Kidney (tissue), 22 donors: ENCODE measurements at places on chromosomes 12 and 14. TPM values are rescaled to one million over a fixed set of nuclear protein-coding genes. Genes with fewer than 3 reads are reported as not detected.

The ZBTB39 gene
- 1.4 TPM for polyA plus RNA-seq

The GZMB gene
- 0.86 TPM for polyA plus RNA-seq

The ENDOU gene
- 0.28 TPM for polyA plus RNA-seq

The SLC2A3 gene
- polyA plus RNA-seq = 12.1 TPM

The SLC25A21 gene
- 1.3 TPM for polyA plus RNA-seq

The PRKAG1 gene
- 58.4 TPM for polyA plus RNA-seq

The RNASE7 gene
- not detected for polyA plus RNA-seq

The CLEC4C gene
- polyA plus RNA-seq = not detected

- DNase-seq = no peak
These were observed 25.6 kb downstream of the ATXN2 start for GRCh38 chr12:111573476-111573875.

- no peak for DNase-seq
These were observed 281.1 kb upstream of the RTL1 start for GRCh38 chr14:101184572-101184971.

GRCh38 chr12:20047901-20048300 lies 320.4 kb upstream of the PDE3A start:
- DNase-seq = no peak

GRCh38 chr14:75426332-75427125 lies 1.3 kb upstream of the JDP2 start:
- peak; percentile 60 for DNase-seq

DNA sequence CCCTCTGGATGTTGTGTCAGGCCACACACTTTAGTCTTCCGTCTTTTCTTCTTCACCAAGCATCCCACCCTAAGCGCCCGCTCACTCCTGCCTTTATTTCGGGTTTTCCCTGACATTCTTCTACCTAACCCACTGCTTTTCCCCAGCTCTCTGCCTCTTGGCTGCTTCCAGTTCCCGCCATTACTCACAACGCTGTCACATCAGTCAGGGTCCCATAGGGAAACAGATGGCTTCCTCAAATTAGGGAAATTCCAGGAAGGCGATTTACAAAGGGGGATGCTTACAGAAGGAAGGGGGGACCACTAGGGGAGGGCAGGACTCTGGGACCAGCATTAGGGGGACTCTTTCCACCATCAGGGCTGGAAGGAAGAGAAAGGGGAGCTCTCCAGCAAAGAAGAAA lies 9.2 kb upstream of the PPP1R13B start:
- DNase-seq = no peak

GRCh38 chr12:80707126-80707829 lies at the start of gene MYF6:
Gene MYF6, plus strand, starts transcription at chr12:80707634. Its CDS starts 86 bp downstream, at chr12:80707720.
- DNase-seq = no peak

DNA sequence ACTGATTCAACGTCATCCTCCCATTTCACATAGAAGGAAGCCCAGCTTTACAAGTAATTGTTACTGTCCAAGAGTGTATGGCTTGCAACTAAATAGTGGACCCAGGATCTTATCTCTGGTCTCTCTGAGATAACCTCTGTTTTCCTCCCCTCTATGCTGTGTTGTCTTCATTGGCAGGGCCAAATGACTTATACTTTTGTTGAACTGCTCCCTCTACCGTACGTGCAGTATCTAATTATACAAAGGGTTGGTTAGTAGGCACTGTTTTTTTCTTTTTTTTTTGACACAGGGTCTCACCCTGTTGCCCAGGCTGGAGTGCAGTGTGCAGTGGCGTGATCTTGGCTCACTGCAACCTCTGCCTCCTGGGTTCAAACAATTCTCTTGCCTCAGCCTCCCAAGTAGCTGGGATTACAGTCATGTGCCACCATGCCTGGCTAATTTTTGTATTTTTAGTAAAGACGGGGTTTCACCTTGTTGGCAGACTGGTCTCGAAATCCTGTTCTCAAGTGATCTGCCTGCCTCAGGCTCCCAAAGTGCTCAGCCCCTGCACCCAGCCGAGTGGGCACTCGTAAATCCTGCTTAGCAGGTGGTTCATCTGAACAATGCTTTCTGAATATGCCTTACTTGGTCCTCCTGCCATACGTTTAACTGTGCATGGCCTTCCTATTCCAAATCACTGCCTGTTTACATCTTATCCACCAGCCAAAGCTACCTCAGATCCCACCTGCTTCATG lies 162.1 kb downstream of the ADCK1 start:
- DNase-seq = no peak

DNA sequence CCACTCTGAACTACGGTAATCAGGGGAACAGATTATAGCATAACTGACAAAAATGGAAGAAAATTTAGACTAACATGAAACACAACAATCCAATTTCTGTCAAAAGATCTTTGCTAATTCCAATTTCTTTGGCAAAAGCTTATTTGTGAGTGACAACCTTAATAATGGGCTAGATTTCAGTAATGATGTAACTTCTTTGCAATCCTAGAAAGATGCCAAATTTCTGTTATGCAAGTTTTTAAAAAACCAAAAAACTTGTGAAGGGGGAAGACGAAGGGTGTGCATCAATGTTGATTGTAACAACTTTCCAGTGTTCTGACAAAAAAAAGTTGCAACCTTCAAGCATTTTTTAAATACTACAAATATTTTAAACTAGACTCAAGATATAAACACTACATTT lies 59.9 kb downstream of the DICER1 start:
- DNase-seq = no peak

DNA sequence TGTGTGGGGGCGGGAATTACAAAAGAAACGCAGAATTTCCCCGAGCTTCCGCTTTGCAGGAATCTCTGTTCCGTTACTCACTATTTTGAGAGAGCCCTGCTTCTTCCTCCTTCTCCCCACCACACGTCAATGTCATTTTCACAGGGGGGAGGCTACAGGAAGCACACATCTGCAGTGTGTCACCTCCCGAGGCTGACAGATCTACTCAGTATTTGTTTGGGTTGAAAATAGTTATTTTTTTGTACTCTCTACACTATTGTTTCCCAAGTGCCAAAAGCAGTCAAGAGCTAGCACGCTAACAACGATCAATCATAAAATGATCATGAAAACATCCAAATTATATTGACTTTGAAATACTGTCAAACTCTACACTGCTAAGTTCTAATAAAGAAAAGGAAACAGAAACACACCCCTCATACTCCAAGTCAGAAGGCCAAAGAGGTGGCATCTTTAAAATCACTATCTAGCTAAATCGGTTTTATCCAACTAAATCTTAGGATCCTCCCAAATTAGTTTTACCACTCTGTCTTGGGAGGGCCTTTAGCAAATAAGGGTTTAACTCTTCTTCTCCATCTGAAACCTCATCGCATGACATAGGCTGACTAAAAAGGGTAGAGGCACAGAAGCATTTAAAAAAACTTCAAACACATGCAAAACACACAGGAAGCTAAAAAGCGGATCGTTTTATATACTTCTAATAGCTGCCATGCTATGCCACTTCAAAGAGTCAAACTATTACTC lies 51.8 kb downstream of the FOXN3 start:
- peak; percentile 33 for DNase-seq

- DNase-seq = no peak
These were observed 105.2 kb downstream of the MED13L start for GRCh38 chr12:116172224-116172849.

DNA sequence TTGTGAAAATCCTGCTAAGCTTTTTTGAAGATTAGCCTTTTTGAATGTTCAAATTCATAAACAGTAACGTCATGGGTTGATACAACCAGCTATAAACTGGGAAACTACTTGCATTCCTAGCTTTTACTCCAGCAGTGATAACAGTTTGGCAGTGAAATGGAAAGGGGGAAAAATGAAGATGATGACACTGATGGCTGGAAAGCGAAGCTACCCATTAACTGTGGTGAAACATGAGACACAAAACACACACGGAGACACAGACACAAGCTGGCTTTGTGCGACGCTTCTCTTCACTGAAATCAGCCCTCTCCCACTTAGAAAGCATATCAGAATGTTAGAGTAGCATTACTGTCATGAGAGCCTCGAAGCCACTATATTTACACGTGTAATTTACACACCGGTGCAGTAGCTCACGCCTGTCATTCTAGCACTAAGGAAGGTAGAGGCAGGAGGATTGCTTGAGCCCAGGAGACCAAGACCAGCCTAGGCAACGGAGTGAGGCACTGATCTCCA lies 15.7 kb downstream of the VPS37B start:
- DNase-seq = no peak

DNA sequence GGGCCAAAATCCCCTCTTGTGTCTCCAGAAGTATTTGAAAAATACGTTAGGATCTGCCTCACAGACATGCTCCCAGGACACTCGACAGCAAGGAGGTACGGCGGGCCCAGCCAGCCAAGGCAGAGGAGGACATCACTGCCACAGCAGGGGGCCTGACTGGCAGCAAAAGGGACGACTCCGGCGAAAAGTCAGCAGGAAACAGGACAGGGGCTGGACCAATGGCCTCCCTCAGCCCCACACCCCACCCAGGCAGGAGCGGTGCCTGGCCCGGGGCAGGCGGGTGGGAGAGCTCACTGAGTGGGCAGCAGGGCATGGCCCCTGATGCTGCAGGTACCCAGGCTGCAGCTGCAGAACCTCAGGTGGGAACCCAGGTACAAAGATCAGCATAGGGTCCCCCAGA lies 17.8 kb downstream of the BRF1 start:
- DNase-seq = no peak

DNA sequence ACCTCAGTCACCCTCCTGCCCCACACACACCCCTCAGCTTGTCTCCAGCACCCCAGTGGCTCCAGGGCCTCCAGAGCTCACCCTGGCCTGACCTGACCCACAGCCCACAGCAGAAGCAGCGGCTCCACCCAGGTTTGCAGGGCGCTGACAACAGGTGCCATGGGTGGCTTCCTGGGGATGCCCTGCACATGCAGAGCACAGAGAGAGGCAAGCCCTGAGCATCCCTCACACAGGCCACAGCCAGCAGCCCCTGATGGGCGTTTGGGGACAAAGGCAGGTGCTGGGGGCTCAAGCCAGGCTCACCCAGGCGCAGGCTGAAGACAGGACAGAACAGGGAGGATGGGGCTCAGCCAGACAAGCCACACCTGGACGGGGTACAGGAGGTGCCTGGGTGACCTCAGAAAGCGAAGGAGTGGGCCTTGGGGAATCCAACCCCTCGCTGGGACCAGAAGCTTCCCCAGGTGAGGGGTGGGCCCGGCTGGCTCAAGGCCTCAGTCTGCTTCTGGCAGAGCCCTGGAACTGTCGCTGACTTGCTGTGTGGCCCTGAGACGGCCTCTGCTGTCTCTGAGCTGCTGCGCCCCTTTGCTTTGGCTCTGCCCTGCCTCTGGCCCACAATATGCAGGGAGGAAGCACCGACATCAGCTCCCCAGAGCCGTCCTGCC lies 10.6 kb downstream of the ARL6IP4 start:
- DNase-seq = peak; percentile 59

- DNase-seq = no peak
These were observed 83.4 kb upstream of the NTF3 start for GRCh38 chr12:5348491-5348890.

DNA sequence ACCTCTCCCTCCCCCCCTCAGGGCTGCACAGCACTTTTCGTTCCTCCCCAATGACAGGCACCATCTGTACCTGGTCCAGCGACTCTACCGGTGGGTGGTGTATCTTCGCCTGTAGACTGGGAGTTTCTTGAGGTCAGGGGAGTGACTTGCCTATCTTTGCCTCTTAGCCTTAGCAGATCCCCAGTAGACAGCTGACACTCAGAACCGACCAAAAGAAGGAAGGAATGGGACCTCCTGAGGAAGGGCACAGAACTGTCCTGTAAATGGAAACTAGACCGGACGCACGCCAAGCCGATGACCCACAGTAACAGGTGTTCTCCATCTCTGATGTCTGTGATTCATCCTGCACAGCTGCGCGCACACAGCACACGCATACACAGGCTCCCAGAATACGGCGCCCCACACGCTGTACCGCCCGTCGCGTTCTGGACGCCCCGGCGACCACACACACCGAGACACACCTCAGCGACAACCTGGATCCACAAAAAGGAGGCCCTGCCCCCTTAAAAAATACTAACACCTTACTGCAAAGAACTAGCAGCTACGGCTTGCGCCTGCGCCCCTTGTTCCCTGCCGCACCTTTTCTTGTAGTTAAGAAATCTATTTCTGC lies 673 bp upstream of the TTC9 start:
- DNase-seq = peak; percentile 45

- DNase-seq = no peak
These were observed 18.1 kb downstream of the PPM1H start for GRCh38 chr12:62916632-62917425.

- DNase-seq = peak; percentile 21
These were observed 114.0 kb downstream of the KLHL28 start for GRCh38 chr14:44847526-44848309.

GRCh38 chr14:105026033-105026785 lies 5.3 kb upstream of the CDCA4 start:
- DNase-seq = no peak
